ENCODE measurements at places on chromosomes 1 and 21. TPM values are rescaled to one million over a fixed set of nuclear protein-coding genes. Genes with fewer than 3 reads are reported as not detected.

- H3K4me1 ChIP-seq = no peaks in the 10 kb centered on the region
- no peak overlapping the region for H3K4me3 ChIP-seq
- H3K27ac ChIP-seq = no peak overlapping the region
- no peak for DNase-seq
- H3K27me3 ChIP-seq = no peaks in the 10 kb centered on the region
Measured at GRCh38 chr1:92708368-92708950, 76.4 kb downstream of the EVI5 start.

- no peaks in the 10 kb centered on the region for H3K4me1 ChIP-seq
- H3K27ac ChIP-seq = no peak overlapping the region
- H3K4me3 ChIP-seq = no peak overlapping the region
- DNase-seq = no peak
Measured at GRCh38 chr1:97691325-97691724, 229.5 kb downstream of the DPYD start.

GRCh38 chr1:100502052-100502792 is 35.7 kb upstream of the GPR88 start:
- no peak for DNase-seq
- peaks cover 8% of the 10 kb centered on the region for H3K36me3 ChIP-seq
- H3K4me3 ChIP-seq = no peak overlapping the region
- no peak overlapping the region for H3K27ac ChIP-seq

GRCh38 chr21:32753818-32754585 is 17.6 kb downstream of the PAXBP1 start:
- no peaks in the 10 kb centered on the region for H3K27me3 ChIP-seq
- H3K4me1 ChIP-seq = no peaks in the 10 kb centered on the region
- DNase-seq = no peak
- H3K27ac ChIP-seq = no peak overlapping the region
- H3K36me3 ChIP-seq = peaks cover 66% of the 10 kb centered on the region

GRCh38 chr1:209218981-209219380 is 364.5 kb upstream of the CAMK1G start:
- H3K36me3 ChIP-seq = no peaks in the 10 kb centered on the region
- no peak for DNase-seq
- peaks cover 14% of the 10 kb centered on the region for H3K27me3 ChIP-seq

DNA sequence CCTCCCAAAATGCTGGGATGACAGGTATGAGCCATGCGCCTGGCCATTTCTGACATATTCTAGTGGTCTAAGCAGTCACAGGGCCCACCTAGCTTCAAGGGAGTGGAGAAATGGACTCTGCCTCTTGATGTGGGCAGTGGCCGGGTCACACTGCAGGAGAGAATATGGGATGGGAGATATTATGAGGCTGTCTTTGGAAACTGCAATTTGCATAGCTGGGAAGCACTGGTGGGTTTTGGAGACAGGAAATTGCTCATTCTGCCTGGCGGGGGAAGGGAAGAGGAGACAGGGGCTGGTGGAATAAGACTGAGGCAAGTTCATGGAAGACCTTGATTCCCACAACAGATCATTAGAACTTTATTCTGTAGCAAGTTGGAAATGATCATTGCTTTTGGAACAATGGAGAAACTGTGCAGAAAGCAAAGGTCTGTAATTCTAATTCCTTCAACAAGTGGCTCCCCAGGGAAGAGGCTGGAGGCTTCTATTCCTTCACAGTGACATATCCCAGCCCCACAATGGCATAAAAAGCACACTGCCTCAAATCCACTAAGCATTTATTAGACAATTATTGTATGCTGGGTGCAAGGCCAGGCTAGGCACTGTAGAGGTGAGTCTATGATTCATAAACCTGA is 10.5 kb downstream of the NCMAP start:
- DNase-seq = no peak
- H3K36me3 ChIP-seq = no peaks in the 10 kb centered on the region
- no peaks in the 10 kb centered on the region for H3K27me3 ChIP-seq

- no peak overlapping the region for H3K4me3 ChIP-seq
- no peaks in the 10 kb centered on the region for H3K36me3 ChIP-seq
- DNase-seq = no peak
- peaks cover 4% of the 10 kb centered on the region for H3K4me1 ChIP-seq
Measured at GRCh38 chr1:175514387-175514953, 228.9 kb downstream of the TNR start.

DNA sequence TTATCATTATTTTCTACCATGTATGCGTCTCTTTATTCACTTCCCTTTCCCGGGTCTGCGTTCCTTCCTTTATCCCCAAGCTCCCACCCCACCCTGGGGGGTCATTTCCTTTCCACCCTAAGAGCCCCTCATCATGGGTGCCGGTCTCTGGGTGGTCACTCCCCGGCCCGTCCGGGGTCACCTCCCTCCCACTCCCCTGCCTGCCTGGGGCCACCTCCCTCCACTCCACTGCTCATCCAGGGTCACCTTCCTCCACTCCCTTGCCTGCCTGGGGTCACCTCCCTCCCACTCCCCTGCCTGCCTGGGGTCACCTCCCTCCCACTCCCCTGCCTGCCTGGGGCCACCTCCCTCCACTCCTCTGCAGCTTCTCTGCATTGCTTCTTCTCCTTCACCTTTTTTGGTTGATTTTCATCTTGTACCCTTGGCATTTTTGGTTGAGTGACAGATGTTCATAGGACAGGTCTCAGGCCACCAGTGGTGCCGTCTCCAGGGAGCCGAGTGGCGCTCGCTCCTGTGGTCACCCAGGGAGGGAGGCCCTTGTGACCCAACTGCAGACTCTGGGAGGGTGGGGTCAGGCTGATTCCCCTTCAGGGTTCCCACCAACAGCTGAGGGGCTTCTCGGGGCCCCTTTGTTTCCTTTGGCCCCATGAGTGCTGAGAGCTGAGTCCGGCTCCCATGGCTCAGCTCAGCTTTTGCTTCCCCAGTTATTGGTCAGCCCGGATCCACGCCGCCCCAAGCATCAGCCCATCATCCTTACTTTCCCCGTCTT is 48.6 kb upstream of the PCBP3 start:
- H3K27me3 ChIP-seq = peaks cover 30% of the 10 kb centered on the region
- H3K36me3 ChIP-seq = no peaks in the 10 kb centered on the region
- H3K27ac ChIP-seq = no peak overlapping the region

GRCh38 chr1:207885129-207886032 is 25.5 kb downstream of the CD34 start:
- no peak overlapping the region for H3K27ac ChIP-seq
- peaks cover 12% of the 10 kb centered on the region for H3K4me1 ChIP-seq
- peaks cover 6% of the 10 kb centered on the region for H3K27me3 ChIP-seq

DNA sequence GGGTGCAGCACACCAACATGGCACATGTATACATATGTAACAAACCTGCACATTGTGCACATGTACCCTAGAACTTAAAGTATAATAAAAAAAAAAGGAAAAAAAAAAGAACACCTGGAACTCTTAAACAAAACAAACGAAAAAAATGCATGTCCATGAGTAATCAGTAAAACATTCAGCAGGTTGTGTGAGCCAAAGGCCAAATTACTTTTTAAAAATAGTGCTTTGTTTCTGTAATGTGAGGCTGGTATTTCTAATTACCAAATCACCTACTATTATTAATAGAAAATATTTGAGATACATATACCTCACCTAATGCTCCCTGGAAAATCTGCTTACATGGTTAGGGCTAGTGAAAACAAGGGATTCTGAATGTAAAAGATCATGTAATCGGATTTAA is 294.4 kb upstream of the NR5A2 start:
- H3K4me3 ChIP-seq = no peak overlapping the region
- no peaks in the 10 kb centered on the region for H3K36me3 ChIP-seq
- no peaks in the 10 kb centered on the region for H3K4me1 ChIP-seq
- no peak for DNase-seq

DNA sequence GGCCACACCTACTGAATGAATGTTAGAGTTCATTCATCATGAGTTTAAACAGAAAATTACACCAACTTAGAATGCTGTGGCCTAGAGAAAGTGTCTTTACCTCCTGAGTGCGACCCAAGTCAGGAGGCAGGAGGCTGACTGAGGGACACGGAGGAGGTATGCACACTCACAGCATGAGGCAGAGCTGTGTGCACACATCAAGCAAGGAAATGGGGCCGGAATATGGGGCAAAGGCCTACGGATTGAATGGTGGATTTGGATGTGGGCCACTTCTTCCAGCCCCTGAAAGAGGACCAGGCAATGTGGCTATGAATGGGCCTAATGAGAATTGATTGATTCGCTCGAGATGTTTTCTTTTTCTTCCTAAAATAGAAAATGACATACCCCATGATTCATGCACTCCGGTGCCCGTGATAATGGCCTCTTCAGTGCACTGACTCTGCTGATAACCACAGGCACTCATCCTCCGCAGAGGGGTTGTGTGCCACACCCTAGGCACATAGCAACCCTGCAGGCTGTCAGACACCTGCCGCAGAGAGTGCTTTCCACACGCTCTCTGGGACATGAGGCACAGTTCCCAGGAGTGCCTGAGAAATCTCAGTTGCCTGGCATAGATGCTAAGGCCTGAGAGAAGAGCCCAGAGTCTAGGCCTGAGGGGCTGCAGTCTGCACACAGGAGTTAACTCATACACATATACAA is 155.5 kb downstream of the GLUL start:
- no peak overlapping the region for H3K4me3 ChIP-seq
- no peaks in the 10 kb centered on the region for H3K27me3 ChIP-seq
- no peaks in the 10 kb centered on the region for H3K36me3 ChIP-seq
- no peak for DNase-seq
- H3K4me1 ChIP-seq = no peaks in the 10 kb centered on the region
- no peak overlapping the region for H3K27ac ChIP-seq

DNA sequence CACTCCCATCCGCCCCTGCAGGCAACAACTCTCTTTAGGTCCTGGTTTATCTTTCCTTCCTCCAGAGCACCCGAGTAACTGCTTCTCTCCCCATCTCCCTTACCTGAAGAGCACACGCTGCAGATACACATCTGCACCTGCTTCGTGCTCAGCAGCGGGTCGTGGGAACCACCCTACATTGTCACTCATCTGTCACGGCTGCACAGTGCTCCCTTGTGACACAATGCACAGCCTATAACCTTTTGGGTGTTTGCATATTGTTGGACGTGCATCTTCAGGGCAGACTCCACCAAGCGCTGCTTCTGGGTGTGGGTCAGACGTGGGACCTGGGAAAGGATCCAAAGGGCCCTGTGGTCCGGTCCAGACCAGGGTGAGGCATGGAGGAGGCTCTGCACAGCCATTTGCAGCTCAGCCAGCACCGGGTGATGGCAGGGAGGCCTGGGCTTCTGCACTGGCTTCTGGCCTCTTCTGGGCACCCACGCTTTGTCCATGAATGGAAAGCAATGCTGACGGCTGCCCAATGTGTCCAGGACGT is 42.5 kb downstream of the WDR4 start:
- H3K4me1 ChIP-seq = peaks cover 21% of the 10 kb centered on the region
- H3K27ac ChIP-seq = no peak overlapping the region
- no peak overlapping the region for H3K4me3 ChIP-seq
- no peaks in the 10 kb centered on the region for H3K27me3 ChIP-seq
- no peak for DNase-seq
- peaks cover 15% of the 10 kb centered on the region for H3K36me3 ChIP-seq

DNA sequence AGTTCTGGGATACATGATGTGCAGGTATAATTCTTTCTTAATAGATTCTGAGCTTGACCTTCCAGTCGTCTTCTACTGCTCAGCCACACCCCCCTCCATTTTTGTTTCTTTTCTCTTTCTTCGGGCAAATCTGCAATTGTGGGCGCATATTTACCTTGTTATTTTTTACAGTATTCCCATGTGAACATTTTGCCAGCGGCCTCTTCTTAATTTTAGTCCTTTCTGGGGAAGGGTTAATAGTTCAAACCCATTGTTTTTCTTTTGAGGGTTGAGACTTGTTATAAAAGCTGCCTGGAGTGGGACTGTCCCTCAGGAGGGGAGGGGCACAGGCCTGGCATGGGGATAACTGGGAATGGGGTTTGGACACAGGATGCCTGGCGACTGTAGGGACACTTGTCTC is 40.3 kb downstream of the PBX1 start:
- no peaks in the 10 kb centered on the region for H3K36me3 ChIP-seq
- no peak overlapping the region for H3K4me3 ChIP-seq
- H3K27ac ChIP-seq = no peak overlapping the region
- DNase-seq = no peak

GRCh38 chr21:25175938-25176337 is 431.3 kb downstream of the MRPL39 start:
- DNase-seq = no peak
- no peaks in the 10 kb centered on the region for H3K27me3 ChIP-seq

- peaks cover 9% of the 10 kb centered on the region for H3K27me3 ChIP-seq
- no peaks in the 10 kb centered on the region for H3K36me3 ChIP-seq
- H3K27ac ChIP-seq = no peak within 1 kb of the TSS
- DNase-seq = no peak
- H3K4me1 ChIP-seq = no peaks in the 10 kb centered on the region
- H3K4me3 ChIP-seq = no peak within 1 kb of the TSS
Measured at GRCh38 chr1:230713915-230714764, at the start of gene AGT. Gene AGT, minus strand, starts transcription at chr1:230714122. Its CDS starts 3,299 bp downstream, at chr1:230710823.

DNA sequence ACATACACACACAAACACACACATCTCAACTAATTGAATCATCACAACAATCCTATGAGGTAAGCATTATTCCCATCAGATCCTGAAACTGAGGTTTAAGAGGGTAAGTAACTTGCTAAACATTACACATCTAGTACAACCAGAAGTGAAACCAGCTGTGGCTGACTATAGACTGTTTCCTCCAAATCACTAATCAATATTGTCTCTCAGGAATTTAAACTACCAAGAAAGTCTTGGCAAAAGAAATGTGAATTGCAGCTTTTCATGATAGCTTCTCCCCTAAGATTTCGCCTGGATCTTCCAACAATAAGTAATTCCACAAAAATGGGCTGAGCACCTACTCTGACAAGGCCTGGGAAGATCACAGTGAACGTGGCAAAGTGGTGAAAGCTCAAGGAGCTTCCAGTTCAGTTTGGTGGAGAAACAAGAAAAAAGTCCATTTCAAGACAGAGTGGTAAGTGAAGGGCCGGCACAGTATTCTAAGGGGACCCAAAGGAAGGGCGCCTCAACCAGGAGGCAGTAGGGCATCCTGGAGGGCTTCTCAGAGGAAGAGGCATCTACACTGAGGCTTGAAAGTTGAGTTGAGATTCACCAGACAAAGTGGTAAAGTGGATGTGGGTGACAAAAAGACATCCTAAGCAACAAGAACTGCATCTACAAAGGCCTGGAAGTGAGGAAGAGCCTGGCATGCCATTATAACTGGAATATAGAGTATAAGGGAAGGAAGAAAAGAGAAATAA is 22.1 kb downstream of the LRRC52 start:
- DNase-seq = no peak
- no peaks in the 10 kb centered on the region for H3K36me3 ChIP-seq
- no peak overlapping the region for H3K27ac ChIP-seq
- no peak overlapping the region for H3K4me3 ChIP-seq
- peaks cover 5% of the 10 kb centered on the region for H3K27me3 ChIP-seq

- no peaks in the 10 kb centered on the region for H3K4me1 ChIP-seq
- no peak overlapping the region for H3K27ac ChIP-seq
- no peaks in the 10 kb centered on the region for H3K27me3 ChIP-seq
- DNase-seq = no peak
Measured at GRCh38 chr1:55010887-55011217, 12.1 kb downstream of the BSND start.

The FCRL2 gene
- total RNA-seq = 1.2 TPM

The LRRC39 gene
- 1.4 TPM for total RNA-seq

The ATF6 gene
- 27.6 TPM for total RNA-seq

The LCE1F gene
- total RNA-seq = not detected

The LCE2A gene
- not detected for total RNA-seq

The SYNC gene
- total RNA-seq = 0.07 TPM

The ZYG11B gene
- 22.2 TPM for total RNA-seq

The LACTBL1 gene
- total RNA-seq = not detected

Data from T-cell (primary cell).